ENCODE measurements at places on chromosomes 3 and 15.

DNA sequence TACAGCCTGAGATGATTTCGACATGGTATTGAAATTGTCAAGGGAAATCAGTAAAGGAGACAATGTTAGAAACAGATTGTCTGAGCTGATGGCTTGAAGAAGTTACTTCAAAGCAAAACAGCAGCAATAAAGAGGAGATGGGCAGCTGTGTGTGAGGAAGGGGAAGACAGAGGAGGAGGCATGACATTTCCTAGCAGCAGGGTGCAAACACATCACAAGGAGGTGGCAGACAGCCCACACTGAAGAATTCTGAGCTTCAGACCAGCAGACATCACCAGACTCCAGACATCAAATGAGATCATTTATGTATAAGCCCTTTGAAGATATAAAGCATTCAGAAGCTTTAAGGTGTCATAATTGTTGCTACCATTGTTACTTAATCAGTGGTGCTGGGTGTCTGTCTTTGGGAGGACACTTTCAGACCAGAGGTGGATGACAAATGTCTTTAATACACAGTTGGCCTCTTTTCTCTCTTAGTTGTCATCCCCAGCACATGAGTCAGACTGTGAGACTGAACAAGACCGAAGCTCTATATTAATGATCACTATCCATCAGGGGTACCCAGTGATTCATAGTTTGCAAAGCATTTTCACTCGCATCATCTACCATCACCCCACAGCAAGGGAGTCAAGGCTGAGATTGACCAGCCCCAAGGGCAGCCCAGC lies 203.9 kb downstream of the MINAR1 start:
- DNase-seq: no peak

GRCh38 chr3:73474619-73475018 lies 150.1 kb downstream of the PDZRN3 start:
- no peak for DNase-seq

DNA sequence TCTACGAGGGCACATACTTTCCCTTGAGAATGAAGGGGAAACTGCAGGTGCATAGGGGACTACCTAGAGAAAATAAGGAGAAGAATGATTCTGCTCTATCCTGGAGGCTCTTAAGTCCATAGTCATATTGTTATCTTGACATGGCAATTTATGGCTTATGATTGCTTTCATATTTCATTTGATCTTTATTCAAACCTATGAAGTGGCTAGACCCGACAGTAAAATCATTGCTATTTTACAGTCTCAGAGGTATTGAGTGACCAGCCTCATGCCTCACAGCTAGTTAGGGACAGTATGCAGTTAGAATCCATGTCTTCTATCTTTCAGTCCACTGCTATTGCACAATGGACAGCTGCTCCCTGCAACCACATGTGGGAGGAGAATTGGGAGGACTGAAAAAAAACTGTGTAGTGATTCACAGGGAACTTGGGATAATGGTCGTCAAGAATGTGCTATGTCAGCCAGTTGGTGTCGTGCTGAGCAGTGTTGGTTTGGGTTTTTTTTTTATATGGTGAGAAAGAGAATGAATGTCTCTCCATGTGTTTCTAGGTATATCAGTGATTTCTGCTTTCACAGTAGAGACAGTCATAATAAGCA lies 63.2 kb upstream of the SPPL2A start:
- no peak for DNase-seq

GRCh38 chr3:4907050-4907449 lies 72.2 kb upstream of the BHLHE40 start:
- no peak for DNase-seq

DNA sequence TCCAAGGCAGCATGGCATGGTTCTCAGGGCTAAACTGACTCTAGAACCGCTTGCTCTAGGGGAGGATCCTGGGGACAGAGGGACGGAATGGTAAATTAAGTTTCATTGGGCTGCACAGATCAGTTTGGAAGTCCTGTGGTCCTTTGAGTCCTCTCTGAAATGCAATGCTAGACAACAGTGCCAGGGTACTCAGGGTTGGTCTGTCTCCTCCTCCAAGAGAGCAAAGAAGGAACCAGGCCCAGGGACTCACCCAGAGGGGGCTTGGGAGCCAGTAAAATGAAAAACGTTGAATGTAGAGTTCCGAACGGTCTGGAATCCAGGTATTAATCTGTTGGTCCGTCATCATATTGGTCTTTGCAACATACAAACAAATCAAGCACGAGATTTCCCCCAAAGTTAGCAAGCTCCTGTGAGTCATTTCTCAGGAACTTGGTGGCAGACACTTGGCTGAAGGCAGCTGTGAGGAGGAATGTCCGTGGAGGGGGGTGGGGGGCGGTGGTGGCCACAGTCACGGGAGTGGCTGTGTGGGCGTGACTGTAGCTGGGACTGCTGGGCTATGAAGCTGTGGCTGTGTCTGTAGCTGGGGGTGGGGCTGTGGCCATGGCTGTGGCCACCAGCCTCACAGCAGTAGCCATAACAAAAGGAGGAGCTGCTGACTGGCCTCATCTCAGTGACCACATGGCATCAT lies 361.0 kb downstream of the SHQ1 start:
- DNase-seq: no peak

- DNase-seq: no peak
These were observed 31.7 kb upstream of the CEMIP start for GRCh38 chr15:80747317-80748053.

DNA sequence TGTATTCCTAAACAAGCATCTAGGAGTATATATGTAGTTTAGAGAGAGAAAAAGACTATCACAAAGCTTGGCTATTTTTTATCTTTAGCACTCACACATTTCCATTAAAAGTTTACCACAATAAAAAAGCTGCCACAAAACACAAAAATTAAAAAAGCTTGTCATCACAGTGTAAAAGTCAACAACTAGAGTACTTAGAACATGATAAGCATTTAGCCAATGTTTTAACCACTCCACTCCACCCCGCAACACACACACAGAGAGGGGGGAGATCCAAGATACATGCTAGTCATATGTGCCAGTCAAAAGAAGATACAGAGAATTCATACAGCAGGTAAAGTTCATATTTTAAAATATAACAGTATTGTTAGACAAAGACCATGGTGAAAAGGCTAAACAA lies 79.7 kb downstream of the STAG1 start:
- no peak for DNase-seq

- DNase-seq: no peak
These were observed 17.9 kb downstream of the ACSBG1 start for GRCh38 chr15:78216276-78217104.

DNA sequence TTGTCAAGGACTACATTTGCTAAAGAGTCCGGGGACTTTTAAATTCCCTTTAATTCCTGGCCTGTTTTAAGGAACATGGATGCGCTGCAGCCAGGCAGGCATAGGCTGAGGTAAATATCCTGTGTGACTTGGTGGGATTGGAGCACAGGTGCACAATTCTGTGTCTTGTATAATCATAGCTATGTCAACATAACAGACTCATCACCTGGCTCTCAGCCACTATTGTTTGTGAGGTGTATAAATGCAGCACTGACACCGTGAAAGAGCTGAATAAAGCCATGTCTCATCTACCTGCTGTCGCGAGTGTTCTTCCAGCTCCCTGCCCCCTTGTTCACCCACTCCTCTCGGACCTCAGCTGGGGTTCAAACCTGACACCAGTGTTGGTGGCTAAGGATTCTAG lies 109.7 kb downstream of the MFSD1 start:
- DNase-seq: no peak

DNA sequence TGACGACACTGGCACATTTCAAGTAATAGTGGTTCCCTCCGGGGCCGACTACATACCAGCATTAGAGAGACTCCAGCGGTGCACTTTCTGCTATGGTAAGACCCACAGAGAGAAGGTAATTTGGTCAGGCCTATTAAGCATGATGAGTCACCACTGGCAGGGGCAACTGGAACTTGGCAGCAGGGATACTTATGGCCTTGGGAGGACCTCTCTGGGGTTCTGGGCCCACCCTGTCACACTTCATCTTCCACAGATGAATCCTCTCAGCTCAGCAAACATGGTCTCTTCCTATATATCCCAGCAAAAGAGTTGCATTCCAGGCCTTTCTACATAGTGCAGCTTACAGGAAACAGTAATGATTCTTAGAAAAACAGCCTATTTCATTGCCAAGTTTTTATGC lies 88.0 kb downstream of the PIK3R4 start:
- DNase-seq: no peak

GRCh38 chr15:45548753-45549520 lies 26.4 kb upstream of the SLC30A4 start:
- no peak for DNase-seq

DNA sequence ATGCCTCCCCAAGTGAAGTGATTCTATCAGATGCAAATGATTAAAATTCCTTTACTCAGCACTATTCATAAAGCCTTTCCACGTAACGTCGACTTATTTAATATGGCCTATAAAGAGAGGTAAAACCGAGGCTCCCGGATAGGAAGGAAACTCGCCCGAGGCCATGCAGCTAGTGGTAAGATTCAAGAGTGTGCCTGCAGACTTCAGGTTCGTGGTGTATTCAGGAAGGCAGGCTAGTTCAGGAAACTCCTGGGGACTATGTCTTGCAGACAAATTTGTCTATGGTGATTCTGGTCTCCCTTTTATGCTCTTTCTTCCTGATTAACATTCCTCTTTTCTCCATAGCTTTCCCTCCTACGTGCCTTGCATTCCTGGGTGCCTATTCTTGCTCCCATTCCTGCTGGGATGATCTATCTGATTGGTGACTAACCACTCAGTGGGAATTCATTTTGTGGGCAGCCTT lies 150.7 kb downstream of the SST start:
- DNase-seq: no peak

DNA sequence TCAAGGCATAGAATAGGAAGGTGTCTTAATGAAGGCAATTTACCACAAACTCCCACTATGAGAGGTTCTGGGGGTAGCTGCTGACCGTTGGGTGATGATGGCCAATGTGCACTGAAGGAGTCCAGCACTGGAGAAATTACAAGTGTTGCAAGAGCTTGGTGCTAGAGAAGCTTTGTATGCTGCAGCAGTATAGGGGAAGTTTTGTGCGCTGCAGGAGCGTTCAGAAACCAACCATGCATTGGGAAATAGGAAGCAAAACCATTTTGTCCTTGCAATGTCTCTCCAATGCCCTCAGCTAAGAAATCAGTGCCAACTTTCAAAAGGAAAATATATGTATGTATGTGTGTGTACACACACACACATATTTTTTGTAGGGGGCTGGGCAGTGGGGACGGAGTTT lies 441.6 kb upstream of the NAALADL2 start:
- no peak for DNase-seq

DNA sequence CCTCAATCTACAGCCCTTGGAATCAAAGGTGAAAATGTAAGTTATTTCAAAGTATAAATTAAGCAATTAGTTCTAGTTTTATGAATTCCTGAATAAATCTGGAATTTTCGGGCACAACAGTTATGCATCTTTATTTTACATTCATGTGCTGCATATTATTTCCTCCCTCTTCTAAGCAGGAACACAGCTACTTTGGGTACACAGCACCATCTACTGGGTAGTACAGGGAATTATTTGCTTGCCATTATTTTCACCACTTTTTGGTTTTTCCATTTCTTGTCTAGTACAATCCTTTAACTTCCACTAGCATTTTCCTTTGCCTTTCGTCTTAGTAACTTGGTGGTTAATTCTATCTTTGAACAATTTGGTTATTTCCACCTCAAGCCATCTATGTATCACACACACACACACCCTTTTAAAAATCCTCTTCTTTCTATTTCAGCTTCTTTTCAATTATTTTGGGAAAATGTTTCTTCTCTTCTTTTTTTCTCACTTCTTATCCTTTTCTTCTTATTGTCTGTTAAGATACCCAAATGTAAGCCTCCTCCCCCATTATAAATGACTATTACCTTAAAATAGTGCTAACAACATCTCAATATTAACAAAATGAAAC lies 451.0 kb downstream of the MFSD1 start:
- DNase-seq: no peak

- DNase-seq: no peak
These were observed 72.0 kb upstream of the ALDH1L1 start for GRCh38 chr3:126252373-126252772.

DNA sequence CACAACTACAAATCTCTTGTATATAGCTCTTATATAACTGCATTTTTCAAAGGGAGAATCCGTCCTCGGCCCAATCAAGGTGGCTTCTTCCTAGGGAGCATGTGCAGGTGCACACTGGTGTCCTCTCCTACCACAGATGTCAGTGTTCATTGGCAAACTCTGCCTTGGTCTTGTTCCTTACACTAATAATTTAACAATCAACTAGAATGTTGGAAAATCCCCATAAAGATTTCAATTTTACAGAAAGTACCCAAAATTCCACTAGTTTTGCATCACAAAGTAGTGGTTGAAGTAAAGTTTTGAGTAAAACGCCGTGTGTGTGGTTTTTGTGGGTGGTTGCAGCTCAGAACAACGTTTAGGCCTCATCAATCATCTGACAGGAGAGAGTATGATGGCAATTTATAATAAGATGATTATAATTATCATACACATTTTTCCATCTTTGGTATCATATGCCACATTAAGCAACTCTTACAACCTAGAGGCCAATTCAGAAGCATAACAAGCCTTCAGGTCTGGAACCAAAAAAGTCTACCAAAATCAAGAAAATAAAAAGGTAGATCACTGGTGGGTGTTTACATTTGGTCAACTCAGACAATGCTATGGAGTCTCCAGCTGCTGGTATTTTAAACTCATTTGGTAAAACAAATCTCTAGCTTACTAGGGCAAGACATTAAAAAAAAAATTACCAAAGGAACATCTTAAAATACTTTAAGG lies 128.9 kb upstream of the BHLHE40 start:
- no peak for DNase-seq

GRCh38 chr3:53051929-53052328 lies 6.1 kb upstream of the SFMBT1 start:
- no peak for DNase-seq

DNA sequence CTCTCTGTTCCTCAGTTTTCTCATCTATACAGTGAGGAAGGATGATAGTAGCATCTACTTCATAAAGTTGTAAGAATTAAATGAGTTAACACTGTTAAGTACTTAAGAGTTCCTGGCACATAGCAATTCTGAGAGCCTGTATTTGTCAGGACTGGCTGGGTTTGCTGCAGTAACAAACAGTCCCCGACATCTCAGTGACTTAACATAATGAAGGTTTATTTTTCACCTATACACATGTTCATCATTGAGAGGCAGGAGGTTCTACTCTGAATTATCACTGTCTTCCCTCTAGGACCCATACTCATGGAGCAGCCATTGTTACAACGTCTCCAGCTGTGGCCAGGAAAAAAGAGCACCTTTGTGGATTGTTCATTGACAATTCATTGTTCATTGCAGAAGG lies 190.6 kb upstream of the PROK2 start:
- no peak for DNase-seq

GRCh38 chr15:51924156-51925068 lies 47.2 kb downstream of the LEO1 start:
- DNase-seq: no peak

DNA sequence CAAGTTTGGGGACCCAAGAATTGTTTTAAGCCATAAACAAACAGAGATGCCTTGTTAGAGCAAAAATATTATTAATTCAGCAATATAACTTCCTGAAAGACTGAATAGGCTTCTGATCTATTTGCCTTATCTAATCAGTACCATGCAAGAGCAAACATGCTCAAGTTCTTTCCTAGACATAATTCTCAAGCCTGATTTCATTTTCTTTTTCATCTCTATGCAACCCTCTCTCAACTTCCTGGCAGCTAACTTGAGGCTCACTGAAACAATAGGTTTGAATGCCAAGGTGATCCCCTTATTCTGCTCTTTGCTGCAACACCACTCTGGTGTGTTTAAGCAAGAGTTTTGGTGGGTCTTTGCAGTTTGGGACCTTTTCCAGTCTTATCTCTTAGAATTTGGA lies 230.9 kb upstream of the CD96 start:
- DNase-seq: no peak
